Stimulated activated CD4-positive, alpha-beta T cell treated with anti-CD3 and anti-CD28 coated beads, Interleukin-12 subunit alpha, Interleukin-12 subunit beta, amount 100 ng/mL, for 24 hours (primary cell): ENCODE measurements at places on chromosomes 2 and 18.

DNA sequence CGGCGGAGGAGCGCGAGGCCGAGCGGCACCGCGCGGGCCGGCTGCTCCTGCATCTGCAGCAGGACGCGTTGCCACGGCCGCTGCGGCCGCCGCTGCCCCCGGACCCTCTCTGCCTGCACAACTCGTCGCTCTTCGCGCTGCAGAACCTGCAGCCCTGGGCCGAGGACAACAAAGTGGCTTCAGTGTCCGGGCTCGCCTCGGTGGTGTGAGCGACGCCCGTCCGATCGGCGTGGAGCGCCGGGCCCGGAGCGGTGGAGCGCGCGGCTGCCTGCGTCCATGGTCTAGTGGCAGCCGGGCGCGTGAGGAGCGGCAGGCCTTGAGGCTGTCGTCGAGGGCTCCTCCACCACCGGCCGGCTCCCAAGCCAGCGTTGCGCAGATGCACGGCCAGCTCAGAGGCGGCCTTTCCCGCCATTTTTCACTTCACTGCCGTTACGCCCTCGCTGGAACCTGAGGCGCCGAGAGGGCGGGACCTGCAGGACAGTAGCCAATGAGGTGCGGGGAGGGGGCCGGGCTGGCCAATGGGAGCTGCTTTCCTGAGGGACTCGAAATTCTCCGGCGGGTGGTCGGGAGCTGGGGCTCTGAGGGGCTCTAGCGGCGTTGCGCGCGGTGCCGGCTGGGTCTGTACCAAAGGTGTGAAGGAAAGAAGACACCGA is 1.9 kb downstream of the TLX2 start:
- DNase-seq: peak; percentile 67

DNA sequence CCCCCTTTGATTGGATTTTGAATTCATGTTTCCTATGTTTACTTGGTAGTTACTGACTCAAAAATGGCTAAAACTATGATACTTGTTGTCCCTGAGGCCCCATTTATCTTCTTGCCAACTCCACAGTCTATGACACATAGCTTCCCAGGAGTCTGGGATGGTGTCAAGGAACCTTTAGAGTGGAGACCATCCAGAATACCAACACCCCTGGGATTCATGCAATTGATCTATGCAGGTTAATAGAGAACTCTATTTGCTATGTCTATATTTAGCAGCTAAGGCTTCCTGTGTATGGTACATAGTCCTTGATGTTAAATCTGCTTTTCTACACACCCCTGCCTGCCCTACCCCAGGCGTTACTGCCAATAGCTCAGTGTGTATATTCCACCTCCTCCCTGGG is 218.5 kb upstream of the HDAC4 start:
- no peak for DNase-seq

DNA sequence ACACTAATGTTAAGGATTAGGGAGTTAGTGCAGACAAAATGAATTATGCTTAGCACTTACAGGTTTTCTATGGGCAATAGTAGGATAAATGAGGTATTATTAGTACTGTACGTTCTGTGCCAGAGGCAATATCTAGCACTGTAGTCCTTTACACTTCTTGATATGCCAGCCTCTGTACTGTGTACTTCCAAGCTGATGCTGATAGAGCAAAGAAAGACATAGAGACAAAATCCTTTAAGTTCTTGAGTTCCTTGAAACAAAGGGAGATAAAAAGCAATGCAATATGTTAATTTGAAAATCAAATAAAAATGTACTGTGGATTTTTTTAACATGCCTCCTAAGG is 1234.0 kb upstream of the NXPH2 start:
- no peak for DNase-seq

DNA sequence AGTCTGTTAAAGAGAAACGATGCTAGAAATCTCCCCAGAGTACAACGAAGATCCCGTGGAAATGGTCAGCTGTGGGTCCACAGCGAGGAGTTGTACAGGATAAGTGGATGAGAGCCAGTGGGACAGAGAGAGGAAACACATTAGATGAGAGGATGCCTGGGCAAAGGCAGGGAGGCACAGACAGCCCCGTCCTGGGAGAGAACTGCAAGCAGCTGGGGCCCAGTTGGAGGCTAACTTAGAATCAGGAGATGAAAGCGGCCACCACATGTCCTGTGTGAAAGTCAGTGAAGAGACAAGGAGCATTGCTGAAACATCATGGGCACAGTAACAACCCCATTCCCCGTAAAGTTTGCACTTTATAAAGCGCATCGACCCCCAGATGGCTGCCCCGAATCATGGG is 157.5 kb downstream of the RAPGEF4 start:
- DNase-seq: no peak

- no peak for DNase-seq
Observed at GRCh38 chr2:235806986-235807750, 313.3 kb downstream of the AGAP1 start.

- DNase-seq: no peak
Observed at GRCh38 chr18:990197-990596, 85.5 kb downstream of the ADCYAP1 start.

- no peak for DNase-seq
Observed at GRCh38 chr2:47508080-47508479, 105.1 kb downstream of the MSH2 start.

DNA sequence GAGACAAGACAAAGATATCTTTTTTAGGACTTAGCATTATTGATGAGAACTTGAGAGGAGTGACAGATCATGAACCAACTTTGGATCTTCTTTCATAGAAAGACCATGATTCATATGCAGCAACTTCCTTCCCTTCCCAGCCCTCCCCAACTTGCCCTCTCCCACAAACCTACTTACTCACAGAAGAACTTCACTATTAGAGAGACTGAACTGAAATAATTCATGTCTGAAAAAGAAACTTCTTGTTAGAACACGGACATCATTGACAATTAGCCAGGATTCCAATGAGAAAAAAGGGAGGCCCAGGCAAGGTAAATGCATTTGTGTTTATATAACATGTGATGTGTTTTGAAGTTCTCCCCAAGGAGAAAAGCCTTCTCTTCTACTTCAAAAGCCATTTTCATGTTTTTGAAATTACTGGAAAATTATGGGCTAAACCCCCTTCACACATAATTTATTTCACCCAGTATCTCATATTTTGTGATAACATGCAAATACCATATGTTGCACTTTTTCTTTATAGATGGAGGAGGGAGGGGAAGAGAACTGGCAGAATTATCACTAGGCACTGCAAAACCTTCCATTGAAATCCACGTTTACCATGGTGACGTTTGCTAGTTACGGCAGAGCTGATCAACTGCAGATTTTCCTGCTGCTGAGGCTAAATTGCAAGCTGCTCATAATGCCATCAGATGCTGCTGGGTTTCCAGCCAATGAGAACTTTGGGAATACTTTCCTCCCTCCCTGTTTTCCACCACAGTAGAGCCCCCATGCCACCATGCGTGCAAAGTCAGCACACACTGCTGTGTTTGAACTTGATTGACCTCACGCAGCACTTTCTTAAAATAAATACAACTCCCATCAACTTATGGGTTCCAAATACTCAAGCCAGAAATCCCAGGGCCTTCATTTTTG is 294.7 kb downstream of the MEIS1 start:
- DNase-seq: no peak

- no peak for DNase-seq
Observed at GRCh38 chr2:1222056-1222455, 191.2 kb upstream of the TPO start.

DNA sequence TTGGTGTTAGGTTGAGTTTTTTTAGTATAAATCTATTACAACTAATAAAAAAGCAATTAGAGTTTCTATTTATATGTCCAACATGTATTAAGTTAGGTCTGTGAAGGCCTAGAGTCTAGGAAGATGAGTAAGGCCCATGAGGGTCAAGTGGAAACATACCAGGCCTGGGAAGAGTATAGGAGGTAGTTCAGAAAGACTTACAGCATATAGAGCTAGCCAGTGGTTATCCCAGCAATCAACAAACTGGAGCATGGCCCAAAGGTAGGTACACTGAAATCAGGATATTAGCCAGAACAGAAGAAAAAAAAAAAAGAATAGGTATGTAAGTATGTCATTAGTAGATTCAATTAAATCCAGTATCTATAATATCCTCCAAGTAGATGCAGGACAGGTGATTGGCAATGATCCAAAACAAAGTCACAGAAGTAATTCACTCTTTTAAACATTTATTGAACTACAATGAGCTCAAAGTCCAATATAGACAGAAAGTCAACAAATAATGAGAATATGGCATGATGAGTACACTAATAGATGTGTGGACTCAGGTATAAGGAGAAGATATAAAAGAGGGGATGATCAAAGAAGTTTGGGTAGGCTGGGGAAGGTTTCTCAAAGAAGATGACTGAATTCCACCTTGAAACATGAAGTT is 70.3 kb downstream of the IKZF2 start:
- no peak for DNase-seq

GRCh38 chr18:79356435-79356834 is 39.3 kb upstream of the NFATC1 start:
- DNase-seq: no peak

DNA sequence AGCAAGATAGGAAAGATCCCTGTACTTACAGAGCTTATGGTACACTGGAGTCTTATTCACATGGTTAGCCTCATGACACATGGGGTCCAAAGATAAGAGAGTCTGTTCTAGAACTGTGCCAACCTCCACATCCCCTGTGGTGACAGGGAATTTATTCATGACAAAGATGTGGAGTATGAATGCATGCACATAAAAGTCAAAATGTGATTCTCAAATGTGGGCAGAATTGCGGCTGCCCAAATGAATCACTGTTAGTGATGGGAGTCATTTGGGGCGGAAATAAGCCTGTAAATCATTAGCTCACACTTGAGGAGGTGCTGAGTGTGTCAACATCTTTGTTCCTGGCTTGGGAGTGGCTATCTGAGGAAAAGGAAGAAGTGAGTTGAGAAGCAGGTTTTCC is 560.6 kb downstream of the SLC4A3 start:
- no peak for DNase-seq

DNA sequence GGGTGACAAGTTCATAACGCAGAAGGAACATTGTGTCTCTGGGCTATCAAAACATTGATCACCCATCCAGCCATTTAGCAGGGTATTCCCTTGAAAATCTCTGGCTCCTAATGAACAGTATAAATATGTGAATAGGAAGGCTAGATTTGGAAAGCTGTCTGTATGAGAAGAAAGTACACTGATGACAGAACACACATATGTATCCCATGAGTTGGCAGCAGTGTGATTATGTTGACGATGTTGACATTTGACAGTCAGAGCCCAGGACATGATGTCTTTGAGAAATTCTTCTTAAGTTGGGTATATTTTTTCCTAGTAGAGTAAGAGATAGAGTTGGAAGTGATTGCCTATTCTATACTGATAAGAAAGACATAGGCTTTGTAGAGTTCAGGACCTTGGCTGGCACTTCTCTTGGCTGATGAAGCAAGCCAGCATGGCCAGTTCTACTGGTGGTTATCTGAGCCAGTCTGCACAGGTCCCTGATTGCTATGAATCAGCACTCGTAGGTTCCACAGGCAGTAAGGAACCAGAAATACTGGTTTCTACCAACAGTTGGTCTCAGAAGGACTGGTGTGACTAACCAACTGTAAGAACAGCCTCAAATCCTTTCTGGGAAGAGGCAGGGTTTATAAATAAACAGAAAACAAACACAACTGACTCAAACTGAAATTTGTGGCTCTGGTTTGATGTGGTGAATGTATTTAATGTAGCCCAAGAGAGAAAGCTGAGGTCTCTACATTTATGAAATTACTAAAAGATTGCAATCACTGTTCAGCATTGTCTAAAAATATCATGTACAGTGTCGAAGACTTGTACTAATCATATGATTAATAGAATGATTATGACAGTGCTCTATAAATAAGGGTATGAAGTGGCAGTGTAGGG is 43.9 kb upstream of the RAPH1 start:
- peak; percentile 24 for DNase-seq

DNA sequence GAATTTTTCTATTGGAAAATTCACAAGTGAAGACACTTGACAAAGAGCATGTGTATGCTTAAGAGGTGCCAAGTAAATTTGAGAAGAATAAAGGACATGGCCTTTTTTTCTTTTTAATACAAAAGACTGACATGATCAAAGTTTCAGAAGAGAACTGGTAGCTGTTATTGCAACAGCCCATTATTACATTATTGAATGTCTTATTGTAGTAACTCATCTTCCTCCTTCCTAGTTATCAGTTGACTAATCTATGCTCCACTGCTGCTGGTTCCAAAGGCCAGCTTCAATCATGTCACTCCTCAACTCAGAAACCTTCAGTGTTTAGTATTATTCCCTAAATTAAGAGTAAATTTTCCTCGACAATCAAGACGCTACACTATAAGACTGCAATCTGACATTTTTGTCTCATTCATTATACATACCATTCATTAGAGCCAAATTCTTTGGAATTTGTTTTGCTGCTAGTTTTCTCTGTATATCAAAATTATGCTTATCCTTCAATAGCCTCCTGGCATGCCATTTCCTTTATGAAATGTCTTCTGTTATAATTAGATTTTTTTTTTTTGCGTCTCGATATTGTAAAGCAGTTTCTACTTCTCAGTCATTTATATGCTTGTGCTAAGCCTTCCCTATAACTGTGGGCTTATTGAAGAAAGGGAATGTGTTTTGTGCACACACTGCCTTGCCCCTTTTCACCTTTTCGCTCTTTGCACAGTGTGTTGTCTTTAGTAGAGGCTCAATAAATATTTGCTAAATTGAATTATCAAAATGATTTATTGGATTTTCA is 27.9 kb downstream of the ITGA4 start:
- DNase-seq: no peak

- no peak for DNase-seq
Observed at GRCh38 chr18:74669136-74669798, 71.6 kb downstream of the ZNF407 start.

- no peak for DNase-seq
Observed at GRCh38 chr2:166106431-166107015, 21.3 kb downstream of the SCN1A start.

DNA sequence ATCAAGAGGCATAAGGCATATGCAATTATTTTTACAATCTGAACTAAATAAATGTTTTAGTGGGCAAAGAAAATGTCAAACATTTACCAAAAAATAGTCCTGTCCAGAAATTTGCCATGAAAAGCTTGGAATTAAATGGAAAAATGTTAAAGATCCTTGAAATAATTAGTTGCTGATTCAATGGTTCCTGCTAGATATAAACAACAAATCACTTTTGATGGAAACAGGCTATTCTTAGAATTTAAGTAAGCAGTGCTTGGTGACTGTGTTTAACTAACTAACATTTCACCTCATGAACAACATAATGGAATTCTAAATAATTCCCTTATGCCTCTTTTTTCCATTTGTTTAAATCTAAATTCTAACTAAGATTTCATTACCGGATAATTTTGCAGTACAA is 3.9 kb downstream of the RND3 start:
- DNase-seq: no peak

- DNase-seq: no peak
Observed at GRCh38 chr2:203376173-203376572, 48.0 kb downstream of the ABI2 start.

DNA sequence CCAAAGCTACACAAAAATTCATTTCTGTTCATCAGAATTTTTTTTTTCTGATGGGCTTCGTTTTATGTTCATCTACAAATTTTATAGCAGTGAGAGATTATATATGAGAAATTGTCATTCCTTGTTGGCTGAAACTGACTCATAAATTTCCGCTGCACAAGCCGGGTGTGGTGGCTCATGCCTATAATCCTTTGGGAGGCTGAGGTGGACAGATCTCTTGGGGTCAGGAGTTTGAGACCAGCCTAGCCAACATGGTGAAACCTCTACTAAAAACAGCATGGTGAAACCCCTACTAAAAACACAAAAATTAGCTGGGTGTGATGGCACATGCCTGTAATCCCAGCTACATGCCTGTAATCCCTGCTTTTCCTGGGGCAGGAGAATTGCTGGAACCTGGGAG is 72.0 kb downstream of the PLEKHM3 start:
- DNase-seq: no peak

- DNase-seq: no peak
Observed at GRCh38 chr2:120901201-120901600, 165.5 kb downstream of the GLI2 start.
